ENCODE measurements at places on chromosomes 16 and 17. TPM values are rescaled to one million over a fixed set of nuclear protein-coding genes. Genes with fewer than 3 reads are reported as not detected.

TMEM220 gene
- 3.3 TPM for total RNA-seq

ZNF750 gene
- not detected for total RNA-seq

KIAA0753 gene
- 6.2 TPM for total RNA-seq

ASPHD1 gene
- total RNA-seq, result 0.07 TPM

KCNH6 gene
- not detected for total RNA-seq

WSB1 gene
- total RNA-seq, result 61.4 TPM

STH gene
- total RNA-seq, result not detected

MARF1 gene
- total RNA-seq, result 8.2 TPM

TNP2 gene
- total RNA-seq, result not detected

HS3ST4 gene
- not detected for total RNA-seq

DECR2 gene
- total RNA-seq, result 27.5 TPM

GJC1 gene
- 10.5 TPM for total RNA-seq

DPEP1 gene
- total RNA-seq, result not detected

ZNF205 gene
- 14.7 TPM for total RNA-seq
